Small intestine (tissue), 16 donors: ENCODE measurements at places on chromosomes 6 and 20. TPM values are rescaled to one million over a fixed set of nuclear protein-coding genes. Genes with fewer than 3 reads are reported as not detected.

Gene AFDN
- polyA plus RNA-seq, result 202 TPM

Gene BMP5
- polyA plus RNA-seq, result not detected

Gene SPATS1
- polyA plus RNA-seq, result not detected

Gene IL17F
- polyA plus RNA-seq, result not detected

Gene FILIP1
- not detected for polyA plus RNA-seq

Gene ADAT2
- 1.8 TPM for polyA plus RNA-seq

Gene PLEKHG1
- 7.0 TPM for polyA plus RNA-seq

Gene NUP153
- polyA plus RNA-seq, result 8.3 TPM

Gene PI3
- 61.0 TPM for polyA plus RNA-seq

Gene PDE10A
- polyA plus RNA-seq, result 2.0 TPM

Gene CENPW
- polyA plus RNA-seq, result 6.3 TPM

Gene MYO6
- polyA plus RNA-seq, result 106 TPM

Gene POPDC3
- polyA plus RNA-seq, result 0.21 TPM

Gene CDH4
- 0.27 TPM for polyA plus RNA-seq

Gene DNMT3B
- polyA plus RNA-seq, result 1.1 TPM

Gene OR12D3
- not detected for polyA plus RNA-seq

Gene JAG1
- polyA plus RNA-seq, result 6.3 TPM

Gene BCAS1
- polyA plus RNA-seq, result 52.9 TPM

Gene KCNQ5
- polyA plus RNA-seq, result not detected

Gene ATP9A
- polyA plus RNA-seq, result 15.3 TPM

Gene TGM2
- 92.7 TPM for polyA plus RNA-seq

Gene B4GALT5
- 11.9 TPM for polyA plus RNA-seq

Gene PROKR2
- not detected for polyA plus RNA-seq

Gene AVP
- not detected for polyA plus RNA-seq

Gene LAMA4
- polyA plus RNA-seq, result 2.0 TPM

Gene ZSCAN23
- not detected for polyA plus RNA-seq

Gene GJA10
- polyA plus RNA-seq, result not detected

Gene KIF6
- polyA plus RNA-seq, result not detected

Gene HEY2
- 0.81 TPM for polyA plus RNA-seq

Gene MAS1
- not detected for polyA plus RNA-seq

Gene DCDC2
- polyA plus RNA-seq, result not detected

Gene CAGE1
- polyA plus RNA-seq, result not detected

Gene PRDM13
- not detected for polyA plus RNA-seq

Gene ZSCAN16
- 15.4 TPM for polyA plus RNA-seq

Gene SLC44A4
- polyA plus RNA-seq, result 215 TPM

Gene EMILIN3
- polyA plus RNA-seq, result 1.0 TPM

Gene TULP4
- 9.2 TPM for polyA plus RNA-seq

Gene HLA-DMA
- polyA plus RNA-seq, result 24.5 TPM

Gene GPX6
- polyA plus RNA-seq, result not detected

Gene TJAP1
- 34.5 TPM for polyA plus RNA-seq

Gene TRIM15
- polyA plus RNA-seq, result 26.1 TPM

Gene TAF11
- polyA plus RNA-seq, result 45.2 TPM

Gene WFDC12
- polyA plus RNA-seq, result not detected

Gene C20orf141
- polyA plus RNA-seq, result not detected

Gene PNISR
- 26.6 TPM for polyA plus RNA-seq

Gene RIN2
- polyA plus RNA-seq, result 17.0 TPM

Gene CFB
- polyA plus RNA-seq, result 38.7 TPM

Gene CLPSL2
- polyA plus RNA-seq, result not detected
